Activated naive CD8-positive, alpha-beta T cell treated with anti-CD3 and anti-CD28 coated beads for 36 hours (primary cell): ENCODE measurements at places on chromosomes 6 and 20. TPM values are rescaled to one million over a fixed set of nuclear protein-coding genes. Genes with fewer than 3 reads are reported as not detected.
A peak's percentile ranks its signal among the peaks of the same experiment; 100 is the strongest.

UNC5CL gene
- 1.3 TPM for total RNA-seq

LY6G5B gene
- total RNA-seq = 17.6 TPM

SNX14 gene
- 52.8 TPM for total RNA-seq

- H3K27ac ChIP-seq = no peak overlapping the region
- H3K36me3 ChIP-seq = peaks cover 31% of the 10 kb centered on the region
- no peak overlapping the region for H3K4me3 ChIP-seq
- DNase-seq = no peak
These were observed 101.9 kb downstream of the REV3L start for GRCh38 chr6:111381123-111381522.

- H3K27me3 ChIP-seq = peaks cover 25% of the 10 kb centered on the region
- no peak overlapping the region for H3K27ac ChIP-seq
- DNase-seq = no peak
- no peak overlapping the region for H3K4me3 ChIP-seq
- peaks cover 2% of the 10 kb centered on the region for H3K36me3 ChIP-seq
- peaks cover 7% of the 10 kb centered on the region for H3K4me1 ChIP-seq
These were observed 139.1 kb downstream of the CDH26 start for GRCh38 chr20:60097285-60097684.

DNA sequence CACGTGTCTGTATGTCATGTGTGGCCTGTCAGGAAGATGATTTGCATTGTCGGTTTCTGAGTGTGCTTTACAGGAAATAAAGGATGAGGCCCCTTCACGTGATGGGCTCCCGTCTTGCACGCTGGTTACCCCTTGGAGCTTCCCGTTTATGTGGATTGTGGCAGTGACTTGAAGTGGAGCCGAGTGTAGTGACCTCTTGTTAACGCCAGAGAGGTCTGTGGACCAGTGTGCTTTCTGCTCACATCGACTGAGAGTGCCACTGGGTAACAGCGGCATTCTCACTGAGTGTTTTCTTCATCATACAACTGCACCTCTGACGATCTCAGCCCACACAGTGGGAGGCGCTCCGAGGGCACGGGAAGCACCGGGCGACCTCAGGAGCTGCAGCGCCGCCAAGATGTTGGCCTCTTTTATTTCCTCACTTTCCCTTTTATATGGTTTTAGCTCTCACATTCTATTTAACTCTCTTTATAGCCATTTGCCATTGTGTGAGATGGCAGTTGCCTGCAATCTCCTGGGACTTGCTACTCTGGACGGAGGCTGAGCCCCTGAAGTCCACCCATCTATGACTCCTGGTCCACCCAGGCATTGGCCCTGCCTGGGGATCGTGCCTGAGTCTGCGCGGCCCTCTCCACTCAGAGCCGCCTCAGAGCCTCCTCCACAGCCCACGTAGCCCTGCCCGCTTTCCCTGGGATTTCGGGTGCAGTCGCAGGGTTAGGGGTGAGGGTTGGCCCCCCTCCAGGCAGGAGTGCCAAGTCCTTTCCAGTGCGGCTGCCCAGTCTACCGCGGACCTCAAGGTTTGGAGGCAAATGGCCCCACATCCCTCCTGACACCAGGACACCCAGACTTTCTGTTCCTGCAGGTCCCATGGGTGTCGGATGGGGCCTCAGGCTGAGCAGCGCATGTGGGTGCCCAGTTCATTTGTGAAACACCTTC is 238.9 kb downstream of the ERMARD start:
- no peaks in the 10 kb centered on the region for H3K36me3 ChIP-seq
- DNase-seq = peak; percentile 68
- H3K27me3 ChIP-seq = no peaks in the 10 kb centered on the region
- peak overlapping the region; percentile 89 for H3K27ac ChIP-seq
- H3K4me3 ChIP-seq = peak overlapping the region; percentile 45

- H3K4me3 ChIP-seq = no peak overlapping the region
- no peak overlapping the region for H3K27ac ChIP-seq
- H3K4me1 ChIP-seq = peaks cover 7% of the 10 kb centered on the region
- no peak for DNase-seq
These were observed 480.7 kb downstream of the CD83 start for GRCh38 chr6:14598017-14598864.

DNA sequence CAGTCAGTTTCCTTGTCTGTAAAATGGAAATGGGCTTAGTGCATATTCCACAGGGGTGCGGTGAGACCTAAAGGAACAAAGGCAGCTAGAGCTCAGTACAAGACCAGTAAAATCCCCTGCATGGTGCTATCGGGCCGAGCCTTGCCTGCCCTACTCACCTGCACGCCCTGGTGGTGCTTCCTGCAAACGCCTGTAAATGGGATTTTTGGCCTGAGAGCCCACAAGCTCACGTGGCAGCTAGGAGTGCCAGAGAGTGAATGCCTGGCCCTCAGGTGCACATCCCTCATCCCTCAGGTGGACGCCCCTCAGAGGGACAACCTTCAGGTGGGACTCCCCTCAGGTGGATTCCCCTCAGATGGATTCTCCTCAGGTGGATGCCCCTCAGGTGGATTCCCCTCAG is 48.0 kb upstream of the VSX1 start:
- no peaks in the 10 kb centered on the region for H3K4me1 ChIP-seq
- no peak for DNase-seq
- no peak overlapping the region for H3K27ac ChIP-seq
- H3K36me3 ChIP-seq = no peaks in the 10 kb centered on the region
- H3K27me3 ChIP-seq = no peaks in the 10 kb centered on the region
- no peak overlapping the region for H3K4me3 ChIP-seq

DNA sequence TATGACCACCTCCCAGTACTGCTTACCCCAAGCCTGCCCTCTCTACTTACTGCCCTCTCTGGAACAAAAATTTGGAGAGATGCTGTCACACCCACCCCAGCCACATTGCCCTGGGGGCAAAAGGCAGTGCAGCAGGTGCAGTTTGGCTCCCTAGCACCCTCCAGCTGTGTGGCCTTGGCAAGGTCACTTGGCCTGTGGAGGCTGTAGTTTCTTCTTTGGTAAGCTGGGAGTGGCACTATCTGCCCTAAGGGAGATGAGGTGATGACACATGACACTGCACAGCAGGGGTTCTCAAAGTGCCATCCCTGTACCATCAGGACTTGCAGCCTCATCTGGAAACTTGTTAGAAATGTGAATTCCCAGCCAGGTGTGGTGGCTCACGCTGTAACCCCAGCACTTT is 44.8 kb downstream of the TAF8 start:
- H3K27me3 ChIP-seq = no peaks in the 10 kb centered on the region
- no peak overlapping the region for H3K4me3 ChIP-seq
- peaks cover 11% of the 10 kb centered on the region for H3K4me1 ChIP-seq

DNA sequence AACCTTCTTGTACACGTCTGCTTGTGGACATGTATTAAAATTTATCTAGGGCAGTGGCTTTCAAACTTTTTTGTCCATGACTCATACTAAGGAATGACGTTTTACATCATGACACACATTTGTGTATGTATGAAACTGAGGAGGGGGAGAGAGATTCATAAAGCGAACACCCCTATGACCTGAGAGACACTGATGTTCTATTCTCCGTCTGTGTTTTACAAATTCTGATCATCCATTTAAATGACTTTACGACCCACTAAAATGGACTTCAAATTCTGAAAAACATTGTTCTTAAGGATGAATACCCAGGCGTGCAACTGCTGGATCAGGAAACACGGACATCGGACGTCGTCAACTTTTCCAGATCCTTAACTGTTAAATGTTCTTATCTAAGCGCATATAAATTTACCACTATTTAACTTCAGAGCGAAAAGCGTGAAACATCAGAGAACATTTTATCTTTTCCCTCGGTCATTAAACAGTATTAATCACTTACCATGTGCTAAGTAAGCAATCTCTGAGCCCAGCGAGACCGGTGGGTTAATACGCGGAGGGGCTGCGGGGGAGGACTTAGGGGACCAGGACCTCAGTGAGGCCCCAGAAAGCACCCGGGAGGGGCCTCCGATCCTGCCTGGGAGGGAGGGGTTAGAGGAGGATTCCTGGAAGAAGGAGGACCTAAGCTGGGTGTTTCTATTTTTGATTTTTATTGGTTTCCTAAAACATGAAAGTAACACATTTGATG is 1.2 kb downstream of the PLAGL1 start:
- H3K36me3 ChIP-seq = peaks cover 2% of the 10 kb centered on the region
- peaks cover 11% of the 10 kb centered on the region for H3K4me1 ChIP-seq
- H3K27ac ChIP-seq = peak overlapping the region; percentile 54
- peak; percentile 2 for DNase-seq

DNA sequence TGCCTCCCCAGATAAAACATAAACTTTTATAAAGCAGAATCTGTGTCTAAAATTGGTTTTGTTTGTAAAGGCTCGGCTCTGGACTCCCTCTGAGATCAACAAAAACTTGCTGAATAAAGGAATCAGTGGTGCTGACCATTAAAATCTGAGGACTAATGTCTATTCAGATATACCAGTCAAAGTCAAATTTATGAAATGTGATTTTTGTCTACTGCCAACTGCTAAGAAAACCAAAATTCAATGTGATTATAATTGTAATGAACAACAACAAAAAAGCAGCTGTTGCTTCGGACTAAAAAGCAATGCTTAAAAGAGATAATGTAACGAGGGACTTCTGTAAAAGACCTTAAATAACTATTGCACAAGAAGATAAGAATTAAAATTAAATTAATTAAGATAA is 26.6 kb downstream of the PRKN start:
- no peaks in the 10 kb centered on the region for H3K36me3 ChIP-seq
- no peaks in the 10 kb centered on the region for H3K4me1 ChIP-seq
- no peak overlapping the region for H3K4me3 ChIP-seq
- DNase-seq = no peak

GRCh38 chr6:125279961-125280360 is 21.8 kb downstream of the HDDC2 start:
- no peak for DNase-seq
- H3K4me1 ChIP-seq = peaks cover 31% of the 10 kb centered on the region
- H3K27me3 ChIP-seq = no peaks in the 10 kb centered on the region
- H3K36me3 ChIP-seq = peaks cover 78% of the 10 kb centered on the region
- no peak overlapping the region for H3K27ac ChIP-seq

- H3K27me3 ChIP-seq = no peaks in the 10 kb centered on the region
- no peaks in the 10 kb centered on the region for H3K4me1 ChIP-seq
- no peaks in the 10 kb centered on the region for H3K36me3 ChIP-seq
- no peak overlapping the region for H3K27ac ChIP-seq
- no peak overlapping the region for H3K4me3 ChIP-seq
These were observed 15.8 kb downstream of the PROCR start for GRCh38 chr20:35187584-35188190.

GRCh38 chr20:59808729-59809381 is 124.6 kb downstream of the SYCP2 start:
- H3K27ac ChIP-seq = no peak overlapping the region
- no peak for DNase-seq
- no peak overlapping the region for H3K4me3 ChIP-seq
- H3K27me3 ChIP-seq = peaks cover 8% of the 10 kb centered on the region
- H3K36me3 ChIP-seq = no peaks in the 10 kb centered on the region

DNA sequence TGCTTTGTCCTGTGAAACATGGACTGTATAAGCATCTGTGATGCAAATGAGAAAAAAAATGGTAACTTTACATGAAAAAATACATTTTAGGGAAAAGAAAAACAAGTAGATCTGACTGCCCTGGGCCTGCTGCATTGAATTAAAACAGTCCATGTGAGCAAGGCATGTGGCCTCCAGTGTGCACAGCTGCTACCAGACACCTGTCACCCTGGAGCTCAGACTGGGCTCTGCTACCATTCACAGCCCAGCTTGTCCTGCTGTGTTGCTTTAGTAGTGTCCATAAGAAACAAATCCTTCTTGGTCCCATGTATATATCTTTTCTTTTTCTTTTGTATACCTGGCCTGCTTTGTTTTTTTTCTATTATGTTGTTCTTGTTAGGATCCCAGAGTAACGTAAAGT is 315.9 kb downstream of the NKAIN2 start:
- H3K27me3 ChIP-seq = no peaks in the 10 kb centered on the region
- DNase-seq = no peak
- no peaks in the 10 kb centered on the region for H3K4me1 ChIP-seq
- no peak overlapping the region for H3K4me3 ChIP-seq
- H3K36me3 ChIP-seq = no peaks in the 10 kb centered on the region
- H3K27ac ChIP-seq = no peak overlapping the region

DNA sequence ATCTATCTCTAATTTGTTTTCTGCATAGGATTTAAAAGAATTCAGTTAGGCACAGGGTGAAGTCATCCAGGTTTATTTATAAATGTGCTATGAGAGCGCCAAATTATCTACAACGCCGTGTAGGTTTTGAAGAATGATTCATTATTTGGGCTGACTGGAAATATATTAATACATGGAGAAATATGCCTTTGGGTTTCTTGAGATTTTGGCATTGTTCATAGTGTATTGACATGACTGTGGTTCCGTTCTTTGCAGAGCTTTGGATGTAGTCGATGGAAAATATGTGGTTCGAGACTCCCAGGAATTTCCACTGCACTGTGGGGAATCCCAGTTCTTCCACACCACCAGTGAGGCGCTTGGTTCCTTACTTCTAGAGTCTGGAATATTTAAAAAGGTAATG is 90.9 kb downstream of the CRYBG1 start:
- peaks cover 18% of the 10 kb centered on the region for H3K4me1 ChIP-seq
- H3K27ac ChIP-seq = no peak overlapping the region
- no peak for DNase-seq
- H3K4me3 ChIP-seq = no peak overlapping the region

- peaks cover 3% of the 10 kb centered on the region for H3K27me3 ChIP-seq
- H3K36me3 ChIP-seq = no peaks in the 10 kb centered on the region
- DNase-seq = no peak
- peaks cover 7% of the 10 kb centered on the region for H3K4me1 ChIP-seq
- no peak overlapping the region for H3K27ac ChIP-seq
These were observed 1.3 kb downstream of the HINT3 start for GRCh38 chr6:125957845-125958244.

- no peak overlapping the region for H3K4me3 ChIP-seq
- no peak for DNase-seq
- peaks cover 23% of the 10 kb centered on the region for H3K27me3 ChIP-seq
- H3K4me1 ChIP-seq = peaks cover 16% of the 10 kb centered on the region
- no peak overlapping the region for H3K27ac ChIP-seq
- H3K36me3 ChIP-seq = no peaks in the 10 kb centered on the region
These were observed 7.4 kb upstream of the PLCB1 start for GRCh38 chr20:8124639-8125038.

DNA sequence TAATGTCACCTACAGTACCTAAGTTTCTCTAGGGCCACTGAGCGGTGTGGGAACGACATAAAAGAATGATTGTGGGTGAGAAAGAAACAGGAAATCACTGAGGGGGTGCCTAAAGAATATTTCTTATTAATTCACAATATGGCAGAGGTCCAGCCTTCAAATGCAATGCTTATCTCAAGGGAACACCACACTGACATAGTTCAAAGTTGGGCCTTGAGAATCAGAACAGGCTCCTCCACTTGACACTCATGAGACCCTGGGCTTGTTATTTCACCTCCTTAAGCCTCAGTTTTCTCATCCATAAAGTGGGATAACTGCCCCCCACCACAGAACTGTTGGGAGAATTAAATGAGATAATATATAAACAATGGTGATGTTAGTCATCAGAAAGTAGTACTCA is 40.4 kb upstream of the ARHGAP18 start:
- H3K4me1 ChIP-seq = peaks cover 52% of the 10 kb centered on the region
- DNase-seq = no peak
- H3K36me3 ChIP-seq = peaks cover 3% of the 10 kb centered on the region
- H3K4me3 ChIP-seq = peak overlapping the region; percentile 65

GRCh38 chr20:39775110-39775509 is 813.0 kb downstream of the DHX35 start:
- H3K27ac ChIP-seq = no peak overlapping the region
- no peaks in the 10 kb centered on the region for H3K36me3 ChIP-seq
- no peaks in the 10 kb centered on the region for H3K4me1 ChIP-seq
- no peak overlapping the region for H3K4me3 ChIP-seq

GRCh38 chr6:167238694-167239467 is 52.2 kb upstream of the UNC93A start:
- H3K4me3 ChIP-seq = no peak overlapping the region
- H3K36me3 ChIP-seq = no peaks in the 10 kb centered on the region
- DNase-seq = no peak
- no peaks in the 10 kb centered on the region for H3K27me3 ChIP-seq
